PC-9 (cell line): ENCODE measurements at places on chromosomes 4 and X. TPM values are rescaled to one million over a fixed set of nuclear protein-coding genes. Genes with fewer than 3 reads are reported as not detected.

DNA sequence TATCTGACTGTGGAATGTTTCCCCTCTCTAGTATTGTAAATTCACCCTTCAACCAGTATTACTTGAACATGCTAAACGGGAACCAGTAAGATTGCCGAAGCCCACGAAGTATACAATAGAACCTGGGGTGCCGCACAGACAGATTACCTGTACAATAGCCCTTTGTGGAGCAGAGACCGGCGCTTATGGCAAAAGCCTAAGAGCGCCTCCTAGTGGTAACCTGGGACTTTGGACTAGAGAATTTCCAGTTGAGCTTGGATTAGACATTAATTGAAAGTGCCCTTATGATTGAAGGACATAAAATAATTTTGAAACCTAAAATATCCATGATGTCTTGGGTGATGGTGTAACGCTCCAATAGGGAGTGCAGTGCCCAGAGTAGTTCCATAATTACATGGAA lies 14.1 kb downstream of the ZNF157 start:
- DNase-seq: peak; percentile 35

The LPAR4 gene
- not detected in 2 replicates for total RNA-seq

DNA sequence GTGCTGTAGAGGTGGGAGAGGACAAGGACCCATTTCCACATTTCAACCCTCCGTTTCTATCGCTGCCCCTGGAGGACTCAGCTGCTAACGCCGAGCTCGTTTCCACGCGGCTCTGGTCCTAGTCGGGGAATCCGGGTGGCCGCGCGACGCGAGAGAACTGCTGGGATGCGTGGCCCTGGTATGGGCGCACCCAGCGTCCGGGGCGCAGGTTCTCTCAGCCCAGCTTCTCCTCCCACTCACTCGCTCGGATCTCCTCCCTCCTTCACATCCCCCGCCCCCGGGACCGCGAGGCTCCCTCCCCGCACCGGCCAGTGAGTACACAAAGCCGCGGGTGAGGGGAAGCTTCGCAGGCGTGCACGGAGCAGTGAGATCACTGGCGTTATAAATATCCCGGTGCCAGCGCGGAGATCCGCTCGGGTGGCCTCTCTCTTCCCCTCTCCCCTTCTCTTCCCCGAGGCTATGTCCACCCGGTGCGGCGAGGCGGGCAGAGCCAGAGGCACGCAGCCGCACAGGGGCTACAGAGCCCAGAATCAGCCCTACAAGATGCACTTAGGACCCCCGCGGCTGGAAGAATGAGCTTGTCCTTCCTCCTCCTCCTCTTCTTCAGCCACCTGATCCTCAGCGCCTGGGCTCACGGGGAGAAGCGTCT lies at the start of gene FGF5:
TSS of gene FGF5 (plus strand) at position 412 of the 649 bp plus-strand sequence. CDS start at position 573, 161 bp downstream.
- DNase-seq: peak; percentile 43

The GRIA2 gene
- not detected in 2 replicates for total RNA-seq

The SYTL4 gene
- 23.4 and 23.6 TPM in 2 replicates for total RNA-seq

The TSPAN7 gene
- total RNA-seq: not detected in 2 replicates

GRCh38 chr4:5852523-5853202 lies 40.2 kb downstream of the CRMP1 start:
- DNase-seq: no peak

The WWC2 gene
- 42.3 and 46.5 TPM in 2 replicates for total RNA-seq

DNA sequence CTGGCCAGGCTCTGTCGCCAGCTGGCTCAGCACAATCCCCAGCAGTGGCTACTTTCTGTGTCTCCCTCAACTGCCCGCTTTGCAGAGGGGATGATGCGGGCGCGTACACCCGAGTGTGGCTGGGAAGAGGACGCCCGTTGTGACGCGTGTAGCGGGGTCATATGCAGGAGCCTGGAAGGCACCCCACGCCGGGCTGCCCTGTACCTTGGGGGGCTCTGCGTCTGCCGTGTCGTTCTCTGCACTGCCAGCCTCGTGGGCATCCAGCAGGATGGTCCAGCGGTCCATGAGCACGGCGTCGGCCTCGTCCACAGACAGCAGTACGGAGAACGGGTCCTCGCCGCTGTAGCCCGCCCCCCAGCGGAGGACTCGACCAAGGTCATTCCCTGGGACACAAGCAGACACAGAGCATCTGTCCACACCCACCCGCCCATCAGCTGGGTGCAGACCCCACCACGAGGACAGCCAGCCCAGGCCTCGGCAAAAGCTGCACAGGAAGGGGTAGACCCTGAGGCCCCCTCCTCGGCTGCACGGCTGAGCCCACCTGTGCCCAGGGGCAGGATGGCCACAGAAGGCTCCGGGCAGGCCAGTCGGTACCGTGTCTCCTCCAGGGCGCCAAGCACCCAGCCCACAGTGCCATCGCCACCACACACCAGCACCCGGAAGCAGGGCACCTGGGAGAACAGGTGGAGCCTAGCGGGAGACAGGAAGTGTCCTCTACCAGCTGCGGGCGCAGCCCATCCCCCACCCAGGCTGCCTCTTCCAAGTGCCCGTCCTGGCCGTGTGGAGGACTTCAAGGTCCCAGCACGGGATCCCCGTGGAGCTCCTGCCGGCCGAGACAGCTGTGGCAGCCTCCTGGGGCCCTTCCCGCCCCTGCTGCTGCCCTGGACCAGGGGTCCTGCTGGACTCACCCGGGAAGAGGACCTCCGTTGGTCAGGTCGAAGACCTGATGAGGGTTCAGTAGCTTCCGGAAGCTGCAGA lies 10.8 kb downstream of the DGKQ start:
- no peak for DNase-seq

The NEIL3 gene
- 15.0 and 16.2 TPM in 2 replicates for total RNA-seq
